MCF 10A (cell line): ENCODE measurements at places on chromosomes 12 and 14. TPM values are rescaled to one million over a fixed set of nuclear protein-coding genes. Genes with fewer than 3 reads are reported as not detected.
A peak's percentile ranks its signal among the peaks of the same experiment; 100 is the strongest.

Gene GPR135
- total RNA-seq = 7.6 and 7.7 TPM in 2 replicates

Gene PPFIA2
- total RNA-seq = 1.6 and 2.2 TPM in 2 replicates

Gene SPTB
- 1.3 and 2.1 TPM in 2 replicates for total RNA-seq

DNA sequence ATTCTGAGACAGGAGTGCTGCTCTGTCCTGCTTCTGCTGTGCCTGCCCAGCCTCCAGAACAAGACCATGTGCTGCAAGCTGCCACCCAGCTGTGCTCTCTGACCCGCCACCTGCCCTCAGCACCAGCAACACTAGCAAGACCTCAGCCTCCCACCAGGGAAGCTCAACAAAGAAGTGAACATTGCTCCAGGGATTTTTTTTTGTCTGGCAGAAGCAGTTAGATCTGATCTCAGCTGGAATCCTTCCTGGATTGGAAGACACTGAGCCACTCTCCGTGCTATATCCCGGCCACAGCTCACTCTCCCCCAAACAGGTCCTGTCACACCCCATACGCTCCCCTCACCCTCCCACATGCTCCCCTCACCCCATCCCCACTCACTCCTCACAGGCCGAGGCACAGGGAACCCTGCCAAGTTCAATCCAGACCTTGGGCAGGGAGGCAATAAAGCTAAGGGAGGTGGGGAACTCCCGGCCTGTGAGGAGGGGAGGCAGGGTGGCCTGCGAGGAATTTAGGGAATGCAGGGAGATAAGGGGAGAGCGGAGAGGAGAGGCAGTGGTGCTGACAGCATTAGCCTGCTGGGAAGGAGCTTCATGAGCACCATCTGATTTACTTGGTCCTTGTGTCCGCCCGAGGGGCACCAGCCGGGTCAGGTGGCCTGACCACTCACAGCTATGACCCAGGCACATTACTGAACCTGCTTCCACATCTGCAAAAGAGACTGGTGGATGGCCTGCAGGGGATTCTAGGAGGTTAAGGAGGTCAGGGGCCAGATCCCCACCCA, 29.7 kb downstream of the CCDC85C start:
- H3K27me3 ChIP-seq = no peaks in the 10 kb centered on the region
- H3K4me1 ChIP-seq = peaks cover 49% of the 10 kb centered on the region
- H3K4me3 ChIP-seq = peak overlapping the region; percentile 37

DNA sequence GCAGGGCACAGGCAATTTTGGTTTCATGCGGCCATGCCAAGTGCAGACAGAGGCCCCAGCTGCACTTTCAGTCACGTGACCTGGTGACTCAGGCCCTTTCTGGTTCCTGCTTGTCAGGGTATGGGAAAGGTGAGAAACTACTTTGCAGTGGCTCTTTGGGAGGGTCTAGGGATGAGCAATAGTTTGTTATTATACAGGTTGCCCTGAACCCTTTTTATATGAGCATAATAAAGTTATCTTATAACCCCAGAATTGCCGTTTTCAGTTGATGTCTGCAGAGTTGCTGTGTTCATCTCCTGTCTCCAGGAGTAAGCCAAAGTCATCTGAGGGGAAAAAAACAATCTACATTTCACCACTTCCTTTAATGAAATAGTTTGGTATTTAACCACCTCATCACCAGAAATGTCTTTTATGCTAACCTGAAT, 30.9 kb upstream of the EMP1 start:
- H3K4me3 ChIP-seq = no peak overlapping the region
- peak overlapping the region; percentile 60 for H3K27ac ChIP-seq
- no peaks in the 10 kb centered on the region for H3K27me3 ChIP-seq
- peak; percentile 98 for DNase-seq
- peaks cover 25% of the 10 kb centered on the region for H3K4me1 ChIP-seq
